ENCODE measurements at places on chromosomes 2 and 18.

DNA sequence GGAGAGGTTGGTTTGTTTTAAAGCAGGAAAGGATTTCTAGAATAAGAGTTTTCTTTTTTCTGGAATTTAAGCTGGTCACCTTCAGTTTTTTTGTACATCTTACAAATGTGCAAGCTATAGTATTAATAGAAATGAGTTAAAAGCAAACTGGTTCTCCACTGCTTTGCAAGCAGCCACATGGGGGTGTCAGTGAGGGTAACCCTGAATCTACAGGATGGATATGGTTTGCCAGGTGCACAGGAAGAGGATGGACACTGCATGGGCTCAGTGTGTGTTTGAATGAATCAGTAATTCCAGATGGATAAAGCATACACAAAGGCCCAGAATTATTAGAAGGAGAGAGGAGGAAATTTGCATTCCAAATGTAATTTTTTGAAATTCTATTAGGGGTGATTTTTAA lies 89.0 kb downstream of the MAPRE2 start:
- no peak for DNase-seq

GRCh38 chr2:151391436-151391835 lies 18.3 kb upstream of the RIF1 start:
- no peak for DNase-seq

GRCh38 chr18:48475635-48476549 lies 62.9 kb upstream of the CTIF start:
- no peak for DNase-seq

DNA sequence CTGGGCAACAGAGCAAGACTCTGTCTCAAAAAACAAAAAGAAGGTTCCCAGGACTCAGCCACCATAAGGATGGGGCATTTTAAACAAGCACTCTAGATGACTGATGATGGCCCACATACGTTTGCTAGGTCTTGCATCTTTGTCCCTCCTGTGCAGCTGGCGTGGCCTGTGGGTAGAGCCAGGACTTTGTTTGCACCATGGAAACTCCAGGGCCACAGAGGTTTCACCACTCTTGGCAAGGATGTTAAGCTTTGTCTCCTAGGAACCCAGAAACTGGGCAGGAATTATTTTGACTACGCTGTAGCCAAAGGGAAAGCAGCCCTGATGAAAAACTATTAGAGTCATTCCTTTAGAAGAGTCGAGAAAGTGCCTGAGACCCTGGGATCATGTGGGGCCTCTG lies 75.3 kb upstream of the STPG4 start:
- no peak for DNase-seq

DNA sequence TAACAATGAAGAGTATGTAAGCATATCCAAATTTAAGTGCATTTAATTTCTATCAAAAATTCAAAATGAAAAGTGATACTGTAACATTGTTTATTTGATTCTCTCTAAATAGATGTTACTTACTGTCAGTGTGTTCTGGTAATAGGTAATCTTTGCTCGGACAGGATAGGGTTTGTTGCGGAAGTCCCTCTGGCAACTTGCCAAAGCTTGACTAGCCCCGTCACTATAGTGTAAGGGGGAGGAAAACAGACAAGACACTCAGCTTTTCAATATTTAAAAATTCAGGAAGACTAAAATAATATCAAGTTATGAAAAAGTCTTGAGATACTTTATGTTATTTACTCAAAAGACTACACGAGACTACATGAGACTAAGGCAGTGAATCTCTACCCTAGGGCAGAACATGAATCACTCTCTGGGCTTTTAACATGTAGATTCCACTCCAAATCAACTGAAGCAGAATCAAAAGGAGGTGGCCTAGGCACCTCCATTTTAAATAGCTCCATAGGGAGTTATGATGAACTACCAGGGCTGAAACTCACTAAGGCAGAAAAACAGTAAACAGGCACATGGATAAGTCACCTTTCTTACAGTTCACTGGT lies 5.9 kb downstream of the LMAN1 start:
- no peak for DNase-seq

- no peak for DNase-seq
These were observed 44.6 kb downstream of the MRO start for GRCh38 chr18:50775207-50775606.

DNA sequence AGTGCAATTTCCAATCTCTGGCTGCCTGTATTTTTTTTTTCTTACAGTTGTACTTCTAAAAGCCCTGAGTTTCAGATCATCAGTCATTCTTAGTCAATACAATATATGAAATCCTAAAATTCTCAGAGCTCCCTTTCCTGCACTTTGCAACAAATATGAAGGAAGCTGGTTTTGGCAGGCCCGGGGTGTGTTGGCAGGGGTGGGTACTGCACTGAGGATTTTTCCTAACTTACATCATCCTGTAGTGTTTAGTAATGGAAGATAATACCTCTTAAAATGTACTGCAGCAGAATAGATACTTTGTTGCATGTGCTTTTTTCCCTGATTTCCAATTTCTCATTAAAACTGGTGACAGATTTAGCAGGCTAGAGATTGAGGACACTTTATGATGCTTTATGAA lies 374.6 kb downstream of the PTH2R start:
- DNase-seq: peak; percentile 18

GRCh38 chr2:40332191-40332826 lies 119.6 kb downstream of the SLC8A1 start:
- DNase-seq: no peak

- no peak for DNase-seq
These were observed 117.8 kb downstream of the ATAD2B start for GRCh38 chr2:23809150-23809549.

DNA sequence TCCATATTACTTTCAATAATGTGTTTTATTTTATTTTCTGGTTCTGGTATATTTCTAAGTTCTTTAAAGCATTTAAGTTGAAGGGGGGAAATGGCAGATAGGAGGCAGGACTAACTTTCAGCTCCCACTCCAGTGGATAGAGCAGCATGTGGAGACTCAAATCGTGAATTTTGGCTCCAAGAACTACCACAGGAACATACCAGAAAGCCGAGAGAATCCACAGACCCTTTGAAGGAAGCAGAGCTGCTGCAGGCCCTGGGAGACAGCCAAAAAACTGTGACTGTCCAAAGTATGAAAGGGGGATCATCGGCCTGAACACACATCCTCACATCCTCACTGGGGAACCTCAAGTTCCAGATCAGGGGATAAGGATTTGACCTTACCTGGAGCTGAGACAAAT lies 207.6 kb upstream of the VWC2L start:
- no peak for DNase-seq

DNA sequence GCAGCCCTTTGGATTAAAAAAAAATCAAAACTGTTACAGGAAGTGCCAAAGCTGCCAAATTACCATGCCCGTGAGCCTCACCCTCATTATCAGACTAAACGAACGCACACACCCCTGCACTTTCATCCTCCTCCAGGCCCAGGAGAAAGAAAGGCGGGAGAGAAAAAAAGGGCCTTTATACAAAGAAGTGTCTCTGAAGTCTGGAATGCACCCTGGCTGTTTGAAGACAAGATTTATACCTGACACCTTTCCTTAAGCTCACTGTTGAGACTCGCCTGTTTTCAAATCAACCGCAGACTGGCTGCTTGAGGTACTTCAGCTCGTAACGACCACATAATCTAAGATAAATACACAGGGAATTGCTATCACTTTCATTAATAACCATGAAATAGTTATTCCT lies 31.0 kb downstream of the EDAR start:
- no peak for DNase-seq

- DNase-seq: no peak
These were observed 39.6 kb downstream of the HDHD2 start for GRCh38 chr18:47110492-47111274.

- no peak for DNase-seq
These were observed 72.8 kb upstream of the LDLRAD4 start for GRCh38 chr18:13145636-13146190.

DNA sequence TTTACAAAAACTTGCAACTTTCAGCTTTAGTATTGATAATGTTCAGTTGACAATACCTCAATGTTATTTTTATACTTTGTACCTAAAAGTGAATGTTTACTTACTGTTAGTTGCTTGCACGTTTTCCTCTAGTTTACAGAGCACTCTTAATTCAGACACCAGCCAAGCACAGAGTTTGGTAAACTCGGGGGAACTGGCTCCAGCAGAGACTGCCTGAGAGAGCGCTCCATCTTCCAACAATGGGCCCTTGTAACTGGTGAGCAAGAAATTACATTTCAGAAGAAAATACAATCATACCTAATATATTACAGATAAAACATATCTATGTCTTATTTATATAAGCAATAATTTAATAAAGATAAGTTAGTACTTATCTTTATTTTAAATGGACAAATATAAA lies 3.7 kb downstream of the FAM98A start:
- no peak for DNase-seq

DNA sequence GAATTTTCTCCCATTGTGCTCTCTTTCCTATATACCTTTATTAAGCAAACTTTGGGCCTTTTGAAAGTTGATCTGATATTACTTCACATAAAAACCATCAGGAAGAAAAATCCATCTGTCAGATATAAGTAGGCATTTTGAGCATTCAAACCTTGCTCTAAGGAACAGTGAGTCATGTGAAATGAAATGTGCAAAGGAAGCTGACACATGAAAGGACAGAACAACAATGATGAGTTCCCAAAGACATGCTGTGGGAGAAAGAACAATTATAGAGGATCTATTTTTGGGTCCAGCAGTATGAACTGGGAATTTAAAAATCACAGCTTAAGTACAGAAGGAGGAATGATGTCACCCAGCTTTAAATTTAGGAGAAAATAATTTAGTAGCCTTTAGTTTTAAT lies 18.1 kb downstream of the CALCRL start:
- peak; percentile 82 for DNase-seq

DNA sequence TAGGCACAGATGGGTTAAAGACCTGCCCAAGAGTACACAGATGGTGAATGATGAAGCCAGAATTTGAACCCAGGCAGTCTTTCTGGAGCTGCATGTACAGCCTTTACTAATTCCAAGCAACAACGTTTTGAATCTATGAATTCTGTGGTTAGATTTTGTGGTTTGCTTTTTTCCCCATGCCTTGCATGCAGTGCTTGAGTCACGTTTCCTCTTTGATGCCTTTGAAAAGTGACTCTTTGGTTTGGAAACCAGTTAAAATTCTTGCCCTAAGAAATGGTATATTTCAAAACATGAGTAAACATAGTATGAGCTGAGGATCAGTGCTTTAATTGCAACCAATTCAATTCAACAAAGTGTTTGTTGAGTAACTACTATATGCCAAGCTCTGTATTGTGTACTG lies 48.2 kb upstream of the PPM1B start:
- peak; percentile 87 for DNase-seq

DNA sequence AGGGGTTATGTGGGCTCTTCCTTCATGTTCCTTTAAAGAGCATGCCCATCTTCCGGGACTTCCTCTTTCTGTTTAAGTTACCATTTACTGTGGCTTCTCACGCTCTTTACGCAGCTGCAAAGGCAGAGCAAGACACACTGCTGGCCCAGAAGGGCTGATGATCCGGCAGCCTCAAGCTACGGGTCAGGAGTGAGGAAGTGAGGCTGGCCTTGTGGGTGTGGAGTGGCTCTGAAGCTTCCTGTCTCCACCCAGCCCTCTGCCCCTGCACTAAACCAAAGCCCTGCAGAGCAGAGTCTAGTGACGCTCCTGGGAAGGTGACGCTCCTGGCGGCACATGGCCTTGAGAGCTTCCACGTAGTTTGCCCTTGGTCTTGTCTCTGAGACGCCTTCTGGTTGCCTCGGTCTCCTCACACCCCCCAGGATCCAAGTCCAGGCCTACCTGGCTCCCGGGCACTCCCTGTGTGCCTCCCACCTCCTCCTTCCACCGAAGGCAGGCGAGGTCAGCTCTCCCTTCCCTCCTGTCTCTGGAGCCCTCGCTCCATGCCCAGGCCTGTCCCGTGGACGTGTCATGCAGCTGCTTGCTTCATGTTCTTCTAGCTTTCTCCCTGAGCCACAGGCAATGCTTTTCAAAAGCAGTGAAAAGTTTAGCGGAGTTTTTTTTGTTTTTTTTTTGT lies 50.3 kb downstream of the ARL4C start:
- DNase-seq: no peak

DNA sequence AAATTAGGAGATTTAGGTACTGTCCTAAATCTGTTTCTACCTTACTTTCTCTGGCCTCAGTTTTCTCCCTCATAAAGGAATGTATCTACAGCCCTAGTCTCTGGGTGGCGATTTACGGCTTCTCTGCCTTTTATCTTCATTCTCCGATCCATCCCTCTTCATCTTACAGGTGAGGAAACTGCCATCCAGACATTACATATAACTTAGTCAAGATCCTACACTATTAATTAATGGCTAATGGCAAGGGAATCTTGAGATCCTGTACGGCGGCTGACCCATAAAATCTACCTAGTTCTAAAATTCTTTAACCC lies 386 bp upstream of the YIPF4 start:
- no peak for DNase-seq

All from HS-5 (cell line).